ENCODE measurements at places on chromosomes 2 and 18. TPM values are rescaled to one million over a fixed set of nuclear protein-coding genes. Genes with fewer than 3 reads are reported as not detected.

DNA sequence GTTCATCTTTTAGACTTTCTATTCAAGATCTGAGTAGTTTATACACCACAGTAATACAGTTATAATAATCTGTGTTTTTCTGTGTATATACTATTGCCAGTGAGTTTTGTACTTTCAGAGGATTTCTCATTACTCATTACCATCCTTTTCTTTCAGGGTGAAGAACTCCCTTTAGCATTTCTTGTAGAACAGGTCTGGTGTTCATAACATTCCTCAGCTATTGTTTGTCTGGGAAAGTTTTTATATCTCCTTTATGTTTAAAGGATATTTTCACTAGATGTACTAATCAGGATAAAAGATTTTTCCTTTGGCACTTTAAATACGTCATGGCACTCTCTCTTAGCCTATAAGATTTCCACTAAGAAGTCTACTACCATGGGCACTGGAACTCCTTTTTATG, 705.5 kb downstream of the SLC4A3 start:
- no peak for DNase-seq

GRCh38 chr18:79951545-79952455, at the start of gene SLC66A2:
TSS of gene SLC66A2 (minus strand) at chr18:79951653. CDS start at chr18:79950926, 727 bp downstream.
- DNase-seq, result peak; percentile 32

GRCh38 chr2:170714381-170715061, 616 bp upstream of the SP5 start:
- no peak for DNase-seq

C18orf54 gene
- 14.8 TPM for total RNA-seq

VRK2 gene
- 34.9 TPM for total RNA-seq

GMCL1 gene
- 10.2 TPM for total RNA-seq

CYS1 gene
- total RNA-seq, result 0.04 TPM

NEDD4L gene
- total RNA-seq, result 21.1 TPM

MCM6 gene
- total RNA-seq, result 41.4 TPM
